ENCODE measurements at places on chromosomes 2 and 18. TPM values are rescaled to one million over a fixed set of nuclear protein-coding genes. Genes with fewer than 3 reads are reported as not detected.

SCYGR4 gene
- not detected for total RNA-seq

SANBR gene
- total RNA-seq = 12.1 TPM

SLC39A6 gene
- 84.9 TPM for total RNA-seq

NLRC4 gene
- total RNA-seq = not detected

GCKR gene
- not detected for total RNA-seq

CNDP1 gene
- total RNA-seq = 0.22 TPM

HAAO gene
- total RNA-seq = 8.2 TPM

ARHGAP25 gene
- 0.50 TPM for total RNA-seq

TM4SF20 gene
- not detected for total RNA-seq

RNF152 gene
- 137 TPM for total RNA-seq

CTAGE1 gene
- total RNA-seq = 0.12 TPM

TMEM247 gene
- not detected for total RNA-seq

ARHGAP28 gene
- 17.9 TPM for total RNA-seq

SLC23A3 gene
- total RNA-seq = 2.4 TPM

ALS2 gene
- 28.4 TPM for total RNA-seq

SP110 gene
- total RNA-seq = 12.9 TPM

ZNF397 gene
- 12.0 TPM for total RNA-seq

IL1RN gene
- not detected for total RNA-seq

CCL20 gene
- 0.45 TPM for total RNA-seq

ELOA2 gene
- not detected for total RNA-seq

MGAT4A gene
- total RNA-seq = 2.1 TPM

EMILIN1 gene
- 235 TPM for total RNA-seq

C1GALT1C1L gene
- not detected for total RNA-seq
